ENCODE measurements at places on chromosomes 11 and 22.

DNA sequence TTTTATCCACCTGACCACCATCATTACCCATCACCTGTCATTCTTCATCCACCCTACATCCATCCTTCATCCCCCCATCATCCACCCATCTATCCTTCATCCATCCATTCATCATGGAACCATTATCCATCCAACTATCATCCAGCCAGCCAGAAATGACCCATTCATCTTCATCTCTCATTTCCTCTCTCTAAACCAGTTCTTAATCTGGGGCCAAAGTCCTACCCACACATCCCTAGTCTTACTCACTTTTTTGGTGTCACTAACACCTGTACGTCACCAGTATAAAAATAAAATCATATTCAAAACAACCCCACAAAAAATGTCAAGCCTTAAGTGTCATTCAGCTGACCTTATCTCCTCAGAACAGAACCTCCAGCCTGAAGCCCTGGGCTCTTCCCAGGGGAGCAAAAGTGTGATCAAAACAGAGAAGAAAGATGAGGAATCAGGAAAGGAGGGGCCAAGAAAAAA, 12.3 kb downstream of the SPI1 start:
- no peak for DNase-seq

DNA sequence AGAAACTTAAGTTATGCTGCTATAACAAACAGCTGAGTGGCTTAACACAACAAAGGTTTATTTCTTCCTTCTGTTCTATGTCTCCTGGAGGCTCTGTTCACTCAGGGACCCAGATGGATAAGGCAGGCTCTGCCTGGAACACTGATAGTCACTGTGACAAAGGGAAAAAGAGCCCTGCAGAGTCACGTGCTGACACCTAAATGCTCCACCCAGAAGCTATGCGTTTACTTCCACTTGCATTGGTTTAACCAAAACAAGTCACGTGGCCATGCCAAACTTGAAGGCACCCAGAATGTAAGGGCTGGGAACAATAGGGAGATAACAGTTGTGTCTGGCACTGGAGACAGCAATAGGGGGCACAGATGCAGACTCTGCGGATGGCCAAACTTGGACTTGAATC, 3.4 kb upstream of the MS4A15 start:
- no peak for DNase-seq

- no peak for DNase-seq
Observed at GRCh38 chr11:126340960-126341606, 14.4 kb upstream of the ST3GAL4 start.

DNA sequence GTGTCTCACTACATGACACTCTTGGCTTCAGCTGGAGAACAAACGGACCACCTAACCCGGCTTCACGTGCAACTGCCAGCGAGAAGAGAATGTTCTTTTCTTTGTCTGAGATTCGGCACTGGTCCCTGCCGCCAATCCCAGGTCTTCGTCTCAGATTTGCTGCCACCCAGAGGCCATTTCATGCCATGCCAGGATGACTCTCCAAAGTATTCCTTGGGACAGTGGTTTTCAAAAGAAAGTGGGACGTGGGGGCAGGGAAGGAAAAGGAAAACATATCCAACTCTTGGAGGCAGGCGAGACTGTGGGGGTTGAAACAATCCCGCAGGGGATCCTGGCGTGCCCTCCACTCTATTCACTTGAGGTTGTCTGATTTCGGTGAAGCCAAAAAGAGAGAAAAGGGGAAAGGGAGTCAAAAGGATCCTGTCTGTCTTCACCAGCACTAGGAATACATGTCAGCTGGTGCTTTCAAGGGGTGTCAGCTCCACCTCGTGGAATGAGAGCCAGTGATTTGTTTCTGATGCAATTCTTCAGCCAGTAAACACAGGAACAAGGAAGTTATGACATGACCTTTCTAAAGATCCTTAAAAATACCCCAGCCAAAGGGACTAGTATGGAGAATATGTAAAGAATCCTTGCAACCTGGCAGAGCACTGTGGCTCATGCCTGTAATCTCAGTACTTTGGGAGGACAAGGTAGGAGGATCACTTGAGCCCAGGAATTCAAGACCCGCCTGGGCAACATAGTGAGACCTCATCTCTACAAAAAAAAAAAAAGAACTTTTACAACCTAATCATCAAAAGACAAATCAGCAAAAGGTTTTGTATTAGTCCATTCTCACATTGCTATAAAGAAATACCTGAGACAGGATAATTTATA, 41.0 kb upstream of the APLNR start:
- DNase-seq, result no peak

DNA sequence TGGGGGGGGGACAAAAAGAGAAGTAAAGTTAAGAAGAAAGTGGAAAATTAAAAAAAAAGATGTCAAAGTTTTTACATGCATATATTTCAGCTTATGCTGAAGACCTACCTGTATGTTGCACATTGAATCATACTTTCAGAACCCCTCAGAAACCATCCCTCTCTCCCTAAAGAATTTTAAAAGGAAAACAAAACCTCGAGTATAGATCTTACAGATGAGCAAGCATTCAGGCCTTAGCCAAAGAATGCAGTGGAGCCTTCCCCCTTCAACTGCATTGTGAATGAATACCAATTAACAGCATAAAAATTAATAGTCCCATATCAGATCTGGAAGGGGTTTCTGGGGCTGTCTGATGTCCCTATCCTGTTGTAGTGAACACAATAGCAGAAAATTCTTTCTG, 16.3 kb downstream of the KDELR3 start:
- no peak for DNase-seq

DNA sequence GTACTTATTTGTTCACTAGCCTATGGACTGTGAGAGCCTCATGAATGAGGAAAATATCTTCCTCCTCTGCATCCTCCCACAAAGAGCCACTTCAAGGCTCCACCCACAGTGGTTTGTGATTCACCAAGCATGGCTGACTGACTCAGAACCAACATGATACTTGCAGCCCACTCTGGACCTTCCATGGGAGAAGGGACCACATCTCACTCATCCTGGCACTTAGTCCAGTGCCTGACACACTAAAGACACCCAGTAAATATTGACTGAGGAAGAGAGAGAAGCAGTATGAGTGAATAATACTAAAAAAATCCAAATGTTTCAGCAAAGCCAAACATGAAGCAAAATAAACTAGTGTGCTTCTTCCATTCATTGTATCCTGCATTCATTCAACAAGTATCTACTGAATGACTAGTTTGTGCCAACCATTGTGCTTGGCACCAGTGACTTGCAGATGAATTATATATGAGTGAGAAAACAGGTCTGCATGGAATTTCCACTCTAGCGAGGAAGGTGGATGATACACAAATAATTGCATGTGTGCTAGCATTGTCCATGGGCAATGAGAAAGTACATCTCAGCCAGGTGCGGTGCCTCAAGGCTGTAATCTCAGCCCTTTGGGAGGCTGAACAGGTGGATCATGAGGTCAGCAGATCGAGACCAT, 54.9 kb upstream of the BLID start:
- no peak for DNase-seq

GRCh38 chr11:45848654-45849081, 1.4 kb downstream of the CRY2 start:
- DNase-seq, result no peak

DNA sequence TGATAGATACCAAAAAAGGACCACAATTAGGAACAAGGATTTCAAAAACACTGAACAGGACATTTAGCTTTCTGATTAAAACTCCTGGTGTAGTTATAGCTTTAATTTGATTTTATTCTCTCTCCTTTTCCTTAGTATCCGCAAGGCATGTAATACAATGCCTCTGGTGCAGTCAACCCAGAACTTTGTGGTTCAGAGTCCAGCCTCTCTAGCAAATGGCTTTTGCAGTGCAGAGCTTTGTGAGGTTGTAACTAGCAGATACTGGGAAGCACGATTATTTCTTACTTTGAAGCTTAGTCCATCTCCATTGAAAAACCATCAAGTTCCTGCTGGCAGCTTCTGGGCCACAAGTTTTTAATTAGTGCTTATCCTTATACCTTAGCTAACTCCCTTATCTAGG, 79.8 kb downstream of the GRIA4 start:
- DNase-seq, result no peak

DNA sequence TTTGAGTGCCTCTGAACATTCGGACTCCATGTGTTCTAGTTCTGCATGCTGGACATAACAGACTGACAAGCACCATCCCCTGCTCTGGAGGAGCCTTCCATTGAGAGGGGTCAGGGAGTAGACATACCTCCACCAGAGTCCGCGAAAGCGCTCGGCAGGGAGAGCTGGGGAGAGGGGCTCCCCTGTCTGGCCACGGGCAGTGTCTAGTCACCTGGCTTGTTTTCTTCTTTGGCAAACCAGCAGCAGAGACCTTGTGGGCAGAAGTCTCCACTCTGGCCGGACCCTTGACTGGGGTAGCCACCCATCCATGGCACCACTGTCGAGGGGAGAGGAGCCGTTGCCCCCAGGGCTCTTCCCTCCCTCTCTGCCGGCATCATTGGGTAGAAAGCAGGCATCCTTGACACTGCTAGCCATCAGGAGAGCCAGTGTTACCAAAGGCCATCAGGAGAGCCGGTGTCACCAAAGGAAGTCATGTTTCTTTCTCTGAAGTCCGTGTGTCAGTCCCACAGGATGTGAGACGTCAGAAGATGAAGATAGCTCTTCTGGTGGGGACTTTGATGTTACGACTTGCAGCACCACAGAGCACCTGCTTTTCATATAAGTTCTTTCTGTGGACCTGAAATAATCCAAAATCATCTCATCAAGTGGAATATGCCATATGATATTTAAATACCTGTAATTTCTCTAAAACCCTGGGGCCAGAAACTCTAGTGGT, 305.6 kb downstream of the TBC1D22A start:
- no peak for DNase-seq

- DNase-seq, result no peak
Observed at GRCh38 chr22:46931881-46932280, 169.4 kb downstream of the TBC1D22A start.

DNA sequence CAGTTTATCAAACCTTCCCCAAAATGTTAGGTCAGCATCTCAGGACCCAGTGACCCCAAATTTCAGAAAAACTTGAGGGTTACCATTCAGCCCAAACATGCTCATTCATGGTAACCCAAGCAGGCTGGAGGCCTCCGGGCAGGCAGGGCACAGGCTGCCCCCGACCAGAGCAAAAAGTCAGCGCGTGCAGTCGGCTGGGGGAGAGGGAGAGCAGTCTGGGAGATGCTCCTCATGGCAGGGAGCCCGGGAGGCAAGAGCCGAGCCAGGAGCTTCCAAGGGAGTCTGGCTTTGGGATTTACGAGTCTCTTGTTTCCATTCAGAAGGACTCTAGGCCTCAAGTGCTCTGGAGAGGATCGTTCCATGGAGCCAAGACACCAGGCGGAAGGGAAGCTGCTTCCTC, 45.7 kb downstream of the RPUSD4 start:
- no peak for DNase-seq
